Activated CD4-positive, CD25-positive, alpha-beta regulatory T cell treated with anti-CD3 and anti-CD28 coated beads, Interleukin-2, amount 50 U/mL, for 16 hours (primary cell): ENCODE measurements at places on chromosomes 6 and 20.

DNA sequence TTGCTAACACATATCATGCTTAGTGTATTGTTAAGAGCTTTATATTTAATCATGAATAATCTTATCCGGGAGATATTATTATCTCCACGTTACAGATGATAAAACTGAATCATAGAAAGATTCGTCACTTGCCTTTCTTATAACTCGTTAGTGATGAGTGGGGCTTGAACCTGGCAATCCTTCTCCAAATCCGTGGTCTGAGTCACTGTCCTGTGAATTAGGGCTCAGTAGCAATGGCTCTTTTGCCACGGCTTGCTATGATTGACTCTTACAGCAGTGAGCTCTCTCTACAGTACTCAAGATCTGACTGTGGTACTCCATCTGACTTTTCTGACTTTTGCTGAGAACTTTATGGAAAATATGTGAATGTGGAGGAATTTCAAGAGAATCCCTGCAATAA lies 246.9 kb downstream of the PACRG start:
- no peak for DNase-seq

DNA sequence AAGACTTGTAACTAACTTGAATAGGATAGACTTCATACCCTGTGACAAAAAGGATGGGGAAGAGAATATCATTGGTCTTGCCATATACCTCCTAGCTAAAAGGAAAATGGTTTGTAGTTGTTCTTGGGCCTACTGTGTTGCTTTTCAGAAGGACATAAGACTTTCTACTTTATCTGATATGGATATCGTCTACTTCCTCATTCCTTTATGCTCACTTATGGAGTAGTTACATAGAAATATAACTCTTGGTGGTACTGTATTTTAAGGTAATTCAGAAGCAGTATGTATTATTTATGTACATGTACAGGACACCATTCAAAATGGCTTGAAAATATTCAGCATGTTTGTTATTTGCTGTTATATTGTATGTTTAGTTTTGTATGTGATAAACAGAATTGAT lies 8.0 kb downstream of the FAM217B start:
- no peak for DNase-seq

DNA sequence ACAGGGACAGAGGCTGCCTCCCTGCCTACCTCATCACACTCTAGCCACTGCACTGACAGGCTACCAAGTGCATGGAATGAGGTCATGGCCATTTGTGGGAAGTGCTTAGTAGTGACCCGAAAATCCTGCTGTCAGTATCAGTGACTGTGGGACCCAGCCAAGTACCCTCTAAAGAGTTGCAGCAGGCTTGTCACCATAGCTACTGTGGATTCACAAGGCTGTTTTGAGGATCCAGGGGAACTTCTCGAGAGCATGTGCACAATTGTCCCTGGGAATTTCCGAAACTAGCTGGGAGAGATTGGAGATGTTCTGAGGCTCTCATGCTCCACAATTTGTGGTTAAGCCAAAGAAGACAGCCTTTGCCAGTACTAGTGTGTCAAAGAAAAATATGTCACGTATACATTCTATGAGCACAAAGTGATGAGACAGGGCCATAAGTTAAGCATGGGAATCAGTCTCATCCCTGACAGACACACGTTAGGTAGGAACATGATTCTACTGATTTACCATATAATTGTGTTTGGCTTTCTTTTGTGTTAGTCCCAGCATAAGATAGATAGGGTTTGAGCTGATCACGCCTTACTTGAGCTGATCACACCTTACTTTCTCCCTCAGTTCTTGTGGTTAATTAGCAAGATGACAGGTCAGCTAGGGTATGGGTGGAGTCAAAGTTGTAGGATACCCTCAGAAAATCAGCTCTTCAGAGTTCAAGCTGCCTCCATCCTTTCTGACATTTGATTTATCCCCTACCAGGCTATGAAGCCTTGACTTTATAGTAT lies 42.6 kb upstream of the TMEM170B start:
- no peak for DNase-seq

GRCh38 chr20:16445482-16445881 lies 127.8 kb downstream of the KIF16B start:
- DNase-seq = no peak

- no peak for DNase-seq
These were observed 5.5 kb upstream of the MYLK4 start for GRCh38 chr6:2756241-2756640.

DNA sequence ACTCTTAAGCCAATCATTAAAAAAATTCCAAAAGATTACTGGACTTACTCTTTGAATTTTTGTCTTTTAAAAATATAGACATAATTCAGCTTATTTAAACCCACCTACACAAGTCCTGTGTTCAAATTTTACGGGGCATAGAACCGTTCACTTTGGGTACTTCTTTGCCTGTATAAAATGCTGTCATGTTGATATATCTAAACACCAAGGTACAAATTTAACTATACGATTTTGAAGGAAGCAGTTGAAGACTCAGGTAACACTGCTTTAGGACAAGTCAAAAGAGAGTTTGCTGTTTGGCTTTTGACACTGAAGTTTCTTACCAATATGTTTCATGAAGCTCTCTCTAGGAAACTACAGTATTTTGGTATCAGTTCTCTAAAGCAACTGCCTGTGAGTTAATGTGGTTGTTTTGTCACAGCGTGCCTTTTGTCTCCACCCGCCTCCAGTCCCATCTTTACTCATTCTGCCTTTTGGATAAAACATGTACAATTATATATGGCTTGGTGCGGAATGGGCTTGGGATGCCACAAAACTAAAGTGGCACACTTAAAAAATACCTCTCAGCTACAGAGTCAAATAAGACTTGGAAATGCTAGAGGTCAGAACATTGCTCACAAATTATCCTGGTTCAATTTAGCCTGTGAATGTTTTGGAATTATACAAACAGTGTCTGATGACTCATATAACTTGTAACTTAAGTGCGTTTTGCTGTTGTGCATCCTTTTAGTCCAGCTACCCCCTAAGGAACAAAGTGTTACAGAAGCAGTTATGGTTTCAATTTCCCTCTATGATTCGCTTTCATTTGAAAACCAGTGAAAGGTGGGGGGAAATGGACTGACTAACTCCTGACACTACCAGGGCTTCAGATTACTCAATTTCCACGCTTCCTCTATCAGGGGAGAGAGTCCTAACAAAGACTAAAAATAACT lies 38.7 kb downstream of the RGS17 start:
- DNase-seq = no peak

GRCh38 chr20:31497838-31498540 lies 16.3 kb upstream of the HM13 start:
- DNase-seq = no peak

DNA sequence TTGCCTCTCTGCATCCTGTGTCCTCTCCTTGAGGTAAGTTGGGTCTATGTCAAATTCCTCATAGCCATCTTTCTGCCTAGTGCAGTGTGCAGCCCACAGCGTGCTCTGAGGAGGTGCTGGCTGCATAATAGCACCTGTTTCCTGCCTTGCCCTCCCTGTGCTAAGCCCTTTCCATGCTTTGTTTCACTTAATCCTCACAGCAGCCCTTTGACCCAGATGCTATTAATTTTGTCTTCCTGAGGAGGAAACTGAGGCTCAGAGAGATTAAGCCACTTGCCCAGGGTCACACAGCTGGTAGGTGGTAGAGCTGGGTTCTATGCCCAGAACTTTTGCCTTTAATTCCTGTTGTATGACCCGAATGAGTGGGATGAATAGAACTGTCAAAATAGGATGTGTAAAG lies 13.5 kb downstream of the FAM83D start:
- DNase-seq = no peak

DNA sequence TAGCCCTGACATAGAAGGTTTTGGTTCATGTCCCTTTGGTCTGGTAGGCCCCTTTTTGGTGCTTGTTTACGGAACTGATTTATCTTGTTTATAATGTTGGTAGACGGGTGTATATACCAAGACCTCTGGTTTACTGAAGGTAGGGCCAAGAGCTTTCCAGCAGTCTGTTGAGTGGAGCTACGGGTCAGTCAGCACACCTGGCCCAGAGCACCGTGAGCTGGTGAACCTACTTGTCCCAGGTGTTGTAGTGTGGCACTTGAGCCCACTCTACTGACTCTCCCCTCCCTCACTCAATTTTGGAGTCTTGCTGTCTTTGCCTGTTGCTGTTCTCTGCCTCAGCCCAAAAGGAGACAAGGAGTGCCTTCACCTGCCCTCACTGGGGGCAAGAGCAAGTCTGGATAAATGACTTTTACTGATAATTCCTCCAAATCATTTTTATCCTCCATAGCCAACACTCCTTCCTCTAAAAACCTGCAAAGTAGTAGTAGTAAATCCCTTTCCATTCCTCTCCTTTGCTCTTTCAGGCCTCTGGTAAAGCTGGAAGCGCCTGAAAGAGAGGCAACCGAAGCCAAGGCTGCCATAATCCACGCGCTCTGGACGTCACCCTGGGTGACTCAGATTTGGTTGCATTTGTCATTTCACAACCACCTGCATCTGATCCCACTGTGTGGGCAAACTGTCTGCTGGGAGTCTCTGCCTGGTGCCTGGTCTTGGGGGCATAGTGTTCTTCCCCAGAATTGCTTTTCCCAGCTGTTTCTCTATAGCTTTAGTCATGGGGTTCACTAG lies 22.2 kb downstream of the RREB1 start:
- DNase-seq = no peak

GRCh38 chr6:138101946-138102731 lies 5.1 kb downstream of the PERP start:
- DNase-seq = no peak

GRCh38 chr6:39213195-39213920 lies 15.9 kb downstream of the KCNK5 start:
- DNase-seq = no peak

GRCh38 chr20:51400051-51400926 lies 142.2 kb downstream of the NFATC2 start:
- peak; percentile 59 for DNase-seq

- DNase-seq = no peak
These were observed 68.9 kb downstream of the MTHFD1L start for GRCh38 chr6:150934380-150934779.
